ENCODE measurements at places on chromosomes 5 and 9. TPM values are rescaled to one million over a fixed set of nuclear protein-coding genes. Genes with fewer than 3 reads are reported as not detected.

The CTSV gene
- total RNA-seq, result 1.1 TPM

The ACTBL2 gene
- not detected for total RNA-seq

The MLANA gene
- total RNA-seq, result not detected

The C9orf50 gene
- not detected for total RNA-seq

The CKMT2 gene
- total RNA-seq, result not detected

The NEURL1B gene
- total RNA-seq, result 0.38 TPM

The PCDHA12 gene
- not detected for total RNA-seq

The PCDHB7 gene
- not detected for total RNA-seq

The SLC23A1 gene
- 1.4 TPM for total RNA-seq

The NUDT2 gene
- total RNA-seq, result 43.3 TPM

The ANKRA2 gene
- 19.1 TPM for total RNA-seq

The APBB3 gene
- 16.8 TPM for total RNA-seq

The SAPCD2 gene
- total RNA-seq, result 6.4 TPM

The FAM163B gene
- total RNA-seq, result not detected

The PGM5 gene
- total RNA-seq, result not detected

The TAF11L12 gene
- total RNA-seq, result not detected

The ORM2 gene
- not detected for total RNA-seq

The ZNF883 gene
- total RNA-seq, result 0.22 TPM

The F2RL1 gene
- 2.9 TPM for total RNA-seq

The CAPSL gene
- total RNA-seq, result 1.0 TPM

The TXNDC8 gene
- total RNA-seq, result not detected

The SLC24A2 gene
- total RNA-seq, result not detected

The SLC22A4 gene
- total RNA-seq, result 1.3 TPM

The TRIM7 gene
- 3.5 TPM for total RNA-seq

The PHF24 gene
- total RNA-seq, result 0.12 TPM

The MYMK gene
- total RNA-seq, result not detected

The IL7R gene
- 163 TPM for total RNA-seq

The PRLR gene
- not detected for total RNA-seq

The PCDHGA9 gene
- total RNA-seq, result 0.10 TPM

The TICAM2 gene
- 2.0 TPM for total RNA-seq

The ADRB2 gene
- total RNA-seq, result 0.36 TPM

The CDC25C gene
- 19.2 TPM for total RNA-seq

The ZNF658 gene
- total RNA-seq, result 3.1 TPM

The ANKRD31 gene
- 0.29 TPM for total RNA-seq

The HK3 gene
- total RNA-seq, result 0.22 TPM

The STPG3 gene
- total RNA-seq, result not detected

The PCDHA4 gene
- total RNA-seq, result not detected

The MRPL22 gene
- 82.2 TPM for total RNA-seq

The MZB1 gene
- 26.3 TPM for total RNA-seq

The FRMD3 gene
- total RNA-seq, result 0.27 TPM

The DND1 gene
- total RNA-seq, result 2.3 TPM

The NR5A1 gene
- not detected for total RNA-seq

The SOWAHA gene
- total RNA-seq, result not detected

The PFN3 gene
- total RNA-seq, result not detected

The COL5A1 gene
- 0.12 TPM for total RNA-seq

The LCN9 gene
- total RNA-seq, result not detected
